ENCODE measurements at places on chromosomes 6 and 20.

DNA sequence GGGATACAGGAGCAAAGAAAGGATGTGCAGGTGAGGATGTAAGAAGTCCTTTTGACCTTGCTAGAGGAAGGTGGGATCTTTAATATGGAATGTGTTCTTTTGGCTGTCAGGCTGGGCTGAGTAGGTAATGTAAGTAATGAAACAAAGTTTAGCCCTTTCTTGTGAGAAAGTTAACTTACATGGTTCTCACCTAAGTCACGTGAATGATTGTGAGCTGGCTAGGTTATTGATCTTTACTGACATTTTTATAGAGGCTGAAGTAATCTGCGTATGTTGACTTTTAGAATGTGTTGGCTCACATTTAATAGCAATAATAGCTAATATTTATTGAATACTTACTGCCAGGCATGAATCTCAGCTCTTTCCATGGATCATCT, 2.6 kb downstream of the TOP1 start:
- no peak for DNase-seq

DNA sequence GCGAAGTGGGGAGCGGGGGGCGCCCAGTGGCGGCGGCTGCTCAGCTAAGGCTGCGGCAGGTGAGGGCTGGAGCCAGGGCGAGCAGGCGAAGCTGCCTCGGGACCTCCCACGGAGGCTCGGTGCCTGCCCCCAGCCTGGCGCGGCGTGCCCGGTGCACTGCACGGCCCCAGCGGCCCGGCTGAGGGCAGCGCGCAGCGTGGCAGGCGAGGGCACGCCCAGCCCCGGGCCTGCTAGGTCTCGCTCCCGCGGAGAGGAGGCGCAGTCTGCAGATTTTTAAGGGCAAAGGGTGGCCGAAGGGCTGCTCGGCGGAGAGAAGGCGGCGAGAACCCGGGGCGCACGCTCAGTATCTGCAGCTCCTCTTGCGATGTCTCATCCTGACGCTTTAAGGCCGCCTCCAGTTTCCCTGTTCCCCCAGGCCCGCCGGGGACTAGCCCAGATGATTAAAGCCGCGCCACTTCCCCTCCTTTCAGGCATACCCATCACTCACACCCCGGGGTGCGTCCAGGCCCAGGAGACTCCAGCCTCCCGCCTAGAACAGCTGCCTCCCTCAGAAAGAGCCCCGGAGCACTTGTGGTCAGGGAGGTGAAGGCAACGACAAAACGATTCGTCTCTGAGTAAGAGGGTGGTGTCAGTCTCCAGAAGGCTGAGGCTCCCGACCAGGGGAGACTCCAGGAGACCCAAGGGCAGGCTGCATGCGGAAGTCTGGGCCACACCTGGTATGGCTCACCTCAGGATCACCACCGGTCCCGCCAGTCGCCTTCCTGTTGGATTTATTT, at the start of gene FERMT1:
Gene FERMT1, minus strand, starts transcription at position 158 of the 776 bp plus-strand sequence. CDS start 3,476 bp downstream, outside the sequence.
- DNase-seq: peak; percentile 73

DNA sequence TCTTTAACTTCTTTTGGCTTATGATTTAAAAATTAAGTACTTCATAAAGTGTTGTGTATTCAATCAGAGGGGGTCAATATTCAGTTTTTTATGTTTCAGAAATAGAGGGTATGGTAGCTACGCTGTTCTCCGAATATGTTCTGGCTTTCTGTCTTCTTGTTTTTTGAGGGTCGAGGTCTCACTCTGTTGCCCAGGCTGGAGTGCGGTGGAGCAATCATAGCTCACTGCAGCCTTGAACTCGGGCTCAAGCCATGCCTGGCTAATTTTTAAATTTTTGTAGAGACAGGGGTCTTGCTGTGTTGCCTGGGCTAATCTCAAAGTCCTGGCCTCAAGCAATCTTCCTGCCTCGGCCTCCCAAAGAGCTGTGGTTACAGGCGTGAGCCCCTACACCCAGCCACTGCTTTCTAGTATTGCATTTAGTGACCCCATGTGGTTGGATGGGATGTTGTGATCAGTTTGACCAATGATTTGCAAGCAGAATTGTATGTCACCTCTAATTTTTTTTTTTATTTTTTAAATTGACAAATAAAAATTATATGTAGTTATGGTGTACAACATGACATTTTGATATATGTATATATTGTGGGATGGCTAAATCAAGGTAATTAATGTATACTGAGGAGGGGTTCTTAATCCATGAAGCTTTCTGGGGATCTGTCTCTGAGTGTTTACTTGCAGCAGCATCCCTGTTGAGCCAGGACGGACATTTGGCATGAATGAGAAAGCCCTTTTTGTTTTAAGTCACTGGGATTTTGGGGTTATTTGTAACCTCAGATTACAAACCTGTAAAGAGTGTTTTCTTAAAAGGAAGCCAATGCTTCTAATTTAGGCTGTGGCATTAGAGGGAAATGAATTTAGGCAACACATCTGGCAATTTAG, 38.5 kb upstream of the DEK start:
- DNase-seq: no peak

DNA sequence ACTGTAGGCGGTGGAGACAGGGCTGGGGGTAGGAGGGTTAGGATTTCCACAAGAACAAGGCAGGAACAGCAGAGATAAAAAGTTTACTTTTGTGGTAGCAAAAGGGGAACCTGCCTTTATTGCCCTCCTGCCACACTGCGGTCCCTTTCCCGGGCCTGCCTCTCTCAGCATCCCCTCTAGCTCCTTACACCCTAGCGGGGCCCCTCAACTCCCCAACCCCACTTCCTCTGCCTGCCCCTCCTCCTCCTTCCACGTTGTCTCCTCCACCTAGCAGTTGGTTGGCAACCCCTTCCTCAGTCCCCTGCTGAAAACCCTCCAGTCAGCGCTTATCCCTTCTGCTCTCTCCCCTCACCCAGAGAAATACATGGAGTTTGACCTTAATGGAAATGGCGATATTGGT, 714 bp downstream of the AIF1 start:
- DNase-seq: no peak

DNA sequence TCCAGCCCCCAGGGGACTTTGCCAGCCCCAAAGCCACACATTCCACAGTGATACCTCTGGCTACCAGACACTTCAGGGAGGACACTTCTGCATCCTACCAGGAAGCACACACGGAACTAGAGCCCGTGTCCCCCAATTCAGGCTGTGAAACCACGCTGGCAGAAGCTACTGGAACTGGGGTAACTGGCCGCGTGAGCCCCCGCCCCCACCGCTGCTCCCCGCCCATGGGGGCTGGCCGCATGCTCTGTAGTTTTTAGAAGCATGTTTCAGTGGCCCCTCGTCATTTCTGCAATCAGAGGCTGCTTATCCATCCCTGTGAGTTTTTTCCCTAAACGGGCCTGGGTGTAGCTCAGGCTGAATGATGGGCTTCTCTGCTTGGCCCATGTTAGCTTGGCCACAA, 28.7 kb upstream of the AAR2 start:
- no peak for DNase-seq

DNA sequence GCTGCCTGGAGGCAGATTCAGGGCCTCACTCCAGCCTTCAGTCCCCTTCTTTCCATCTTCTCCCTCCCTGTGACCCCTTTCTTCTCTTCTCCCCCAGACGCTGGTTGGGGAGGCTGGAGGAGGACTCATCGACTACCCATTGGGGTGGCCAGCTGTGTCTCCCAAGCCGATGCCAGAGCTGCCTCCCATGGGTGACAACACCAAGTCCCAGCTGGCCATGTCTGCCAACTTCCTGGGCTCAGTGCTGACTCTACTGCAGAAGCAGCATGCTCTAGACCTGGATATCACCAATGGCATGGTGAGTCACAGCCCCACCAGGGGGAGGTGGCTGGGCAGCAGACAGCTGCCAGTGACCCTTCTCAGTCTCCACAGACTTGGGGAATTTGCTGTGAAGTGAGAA, 12.9 kb downstream of the BPIFB4 start:
- DNase-seq: no peak

- no peak for DNase-seq
Measured at GRCh38 chr6:75025371-75025770, 180.5 kb downstream of the COL12A1 start.

GRCh38 chr6:89244241-89244985, 27.3 kb upstream of the GABRR1 start:
- no peak for DNase-seq

DNA sequence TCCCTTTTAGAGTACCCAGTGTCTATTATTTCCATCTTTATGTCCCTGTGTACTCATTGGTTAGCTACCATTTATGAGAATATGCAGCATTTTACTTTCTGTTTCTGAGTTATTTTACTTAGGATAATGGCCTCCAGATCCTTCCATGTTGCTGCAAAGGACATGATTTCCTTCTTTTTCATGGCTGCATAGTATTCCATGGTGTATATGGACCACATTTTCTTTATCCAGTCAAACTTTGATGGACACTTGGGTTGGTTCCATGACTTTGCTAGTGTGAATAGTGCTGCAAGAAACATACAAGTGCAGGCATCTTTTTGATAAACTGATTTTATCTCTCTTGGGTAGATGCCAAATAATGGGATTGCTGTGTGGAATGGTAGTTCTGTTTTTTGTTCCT, 55.4 kb downstream of the ZBTB2 start:
- DNase-seq: no peak

DNA sequence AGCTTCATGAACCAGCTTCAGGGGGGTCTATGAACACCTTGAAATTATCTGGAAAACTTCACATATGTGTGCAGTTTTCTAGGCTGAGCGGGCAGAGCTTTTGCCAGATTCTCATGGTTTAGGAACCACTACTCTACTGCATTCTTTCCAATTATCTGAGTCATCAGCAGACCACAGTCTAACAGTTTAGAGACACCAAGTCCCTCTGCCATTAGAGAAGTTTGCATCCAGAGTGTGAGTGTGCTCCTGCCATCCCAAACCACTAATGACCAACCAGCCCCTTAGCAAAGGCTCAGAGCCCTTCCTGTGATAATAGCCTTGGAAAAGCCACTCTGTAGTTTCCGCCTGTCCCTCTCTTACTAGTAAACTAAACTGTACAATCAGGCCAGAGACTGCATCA, 96.8 kb downstream of the PHACTR1 start:
- DNase-seq: no peak

GRCh38 chr20:44621939-44622338, 29.6 kb downstream of the ADA start:
- DNase-seq: no peak

- DNase-seq: no peak
Measured at GRCh38 chr6:68635412-68635705, 277 bp downstream of the ADGRB3 start.

DNA sequence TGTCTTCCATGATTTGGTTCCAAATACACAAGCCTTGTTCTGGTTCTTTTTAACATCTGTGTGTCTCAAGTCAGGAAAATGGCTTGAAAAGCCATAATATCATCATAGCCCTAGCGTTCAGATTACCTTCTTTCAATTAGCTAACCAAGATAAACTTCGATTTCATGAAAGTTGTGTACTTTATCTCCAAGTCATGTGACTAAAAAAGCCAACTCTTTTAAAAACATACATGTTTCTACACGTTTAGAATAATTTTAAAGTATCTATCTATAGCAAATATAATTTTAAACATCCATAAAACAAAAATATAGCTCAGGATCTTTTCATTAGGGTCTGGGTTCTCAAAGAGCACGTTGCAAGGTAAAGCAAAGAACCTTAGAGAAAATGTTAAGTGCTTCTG, 261.1 kb downstream of the PRL start:
- no peak for DNase-seq

DNA sequence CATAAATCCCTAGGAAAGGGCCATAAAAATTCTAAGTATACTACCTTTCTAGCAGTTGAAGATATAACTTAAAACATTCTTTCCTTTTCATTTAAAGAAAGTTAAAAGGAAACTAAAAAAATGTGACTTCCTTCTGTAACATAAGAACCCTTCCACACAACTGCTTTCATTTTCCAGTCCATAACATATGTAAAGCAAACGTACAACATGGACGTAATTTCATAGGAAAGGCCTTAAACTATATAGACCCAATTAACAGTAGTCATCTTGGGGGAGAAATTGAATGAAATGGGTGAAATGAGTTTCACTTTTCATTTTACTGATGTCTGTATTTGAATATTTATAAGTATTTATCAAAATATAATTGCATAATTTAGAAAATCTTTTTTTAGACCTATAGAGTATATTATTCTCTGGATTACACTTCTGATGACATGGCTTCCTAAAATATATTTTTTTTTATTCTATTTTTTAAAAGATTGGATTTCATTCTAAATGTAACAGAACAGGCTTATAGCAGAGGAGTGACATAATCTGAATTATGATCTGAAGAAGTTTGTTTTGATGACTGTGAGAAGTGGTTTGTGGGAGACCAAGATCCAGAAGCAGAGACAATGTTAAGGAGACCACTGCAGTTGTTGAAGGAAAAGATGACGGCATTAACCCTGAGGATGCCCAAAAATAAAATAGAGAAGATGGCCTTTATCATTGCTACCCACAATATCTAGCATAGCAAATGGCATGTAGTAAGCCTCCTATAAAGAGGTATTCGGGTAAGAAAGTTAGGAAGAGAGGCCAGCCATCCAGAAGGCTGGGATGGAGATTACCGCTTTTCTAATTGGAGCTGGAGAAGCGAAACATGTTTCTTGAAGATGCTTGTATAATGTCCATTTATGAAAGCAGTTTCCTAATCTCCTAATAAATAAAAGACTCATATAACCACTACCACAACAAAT, 260.4 kb downstream of the PTPRK start:
- DNase-seq: no peak

DNA sequence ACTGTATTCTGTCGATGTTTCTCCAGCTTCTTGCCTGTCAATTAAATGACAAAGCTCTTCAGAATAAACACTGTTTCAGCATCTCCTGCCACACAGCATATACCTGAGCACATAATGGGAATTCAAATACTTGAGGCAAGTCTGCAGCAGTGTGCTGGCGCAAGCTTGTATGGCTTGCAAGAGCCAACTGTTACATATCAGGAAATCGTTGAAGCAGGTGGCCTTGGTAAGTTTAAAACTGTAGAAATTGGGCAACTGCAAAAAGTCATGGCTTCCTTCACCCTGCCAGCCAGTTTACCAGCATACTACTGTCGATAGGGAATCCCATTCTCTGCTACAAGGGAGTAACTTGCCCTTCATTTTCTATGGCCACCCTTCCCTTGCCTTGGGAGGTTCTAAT, 23.0 kb downstream of the CPNE1 start:
- DNase-seq: no peak

- no peak for DNase-seq
Measured at GRCh38 chr6:119454714-119455113, 105.2 kb upstream of the MAN1A1 start.

DNA sequence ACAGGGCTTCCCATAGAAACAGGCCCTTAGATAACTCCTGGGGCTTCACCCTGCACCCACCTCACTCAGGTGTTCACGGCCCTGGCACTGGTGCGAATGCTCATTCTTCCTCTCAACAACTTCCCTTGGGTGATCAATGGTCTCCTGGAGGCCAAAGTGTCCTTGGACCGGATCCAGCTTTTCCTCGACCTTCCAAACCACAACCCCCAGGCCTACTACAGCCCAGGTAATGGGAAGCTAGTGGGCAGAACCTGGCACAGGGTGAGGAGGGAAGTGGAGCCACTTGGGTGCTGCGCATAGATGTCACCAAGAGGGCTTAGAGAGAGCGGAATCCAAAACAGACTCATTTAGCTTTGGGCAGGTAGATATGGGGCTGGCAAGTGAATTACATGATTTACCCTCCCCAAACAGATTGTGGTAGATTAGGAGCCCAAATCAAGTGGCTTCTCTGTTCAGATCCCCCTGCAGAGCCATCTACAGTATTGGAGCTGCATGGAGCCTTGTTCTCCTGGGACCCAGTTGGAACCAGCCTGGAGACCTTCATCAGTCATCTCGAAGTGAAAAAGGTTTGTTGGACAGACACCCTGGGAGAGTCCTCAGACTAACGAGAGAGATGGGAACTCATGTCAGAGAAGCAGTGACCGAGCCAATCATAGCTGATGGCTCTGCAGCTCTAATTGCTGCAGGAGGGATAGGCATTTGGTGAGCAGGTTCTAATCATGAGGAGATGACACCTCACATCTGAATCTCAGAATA, 8.5 kb downstream of the ABCC10 start:
- no peak for DNase-seq

All from GOT3 (cell line).